Right lobe of liver (tissue), 6 donors: ENCODE measurements at places on chromosomes 16 and 17.
A peak's percentile ranks its signal among the peaks of the same experiment; 100 is the strongest.

- DNase-seq = no peak
These were observed 3.6 kb downstream of the ALDH3A1 start for GRCh38 chr17:19744492-19744891.

DNA sequence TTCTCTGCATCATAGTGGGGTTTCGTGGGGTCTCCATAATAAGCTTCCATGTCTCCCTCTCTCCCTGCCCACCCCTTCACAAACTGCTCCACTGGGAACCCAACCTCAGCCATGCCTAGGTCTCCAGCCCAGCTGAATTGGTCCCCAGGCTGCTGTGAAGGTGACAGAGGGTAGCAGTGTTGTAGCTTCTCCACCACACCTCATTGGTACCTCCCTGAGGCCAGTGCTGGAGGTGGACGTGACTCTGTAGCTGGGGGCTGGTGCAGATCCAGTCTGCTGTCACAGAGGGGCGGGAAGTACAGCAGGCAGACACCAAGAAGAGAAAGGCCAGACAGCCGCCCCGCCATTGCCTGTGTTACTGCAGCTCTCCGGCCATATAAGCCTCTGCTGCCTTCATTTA is 82.1 kb downstream of the OR1D5 start:
- no peak for DNase-seq

DNA sequence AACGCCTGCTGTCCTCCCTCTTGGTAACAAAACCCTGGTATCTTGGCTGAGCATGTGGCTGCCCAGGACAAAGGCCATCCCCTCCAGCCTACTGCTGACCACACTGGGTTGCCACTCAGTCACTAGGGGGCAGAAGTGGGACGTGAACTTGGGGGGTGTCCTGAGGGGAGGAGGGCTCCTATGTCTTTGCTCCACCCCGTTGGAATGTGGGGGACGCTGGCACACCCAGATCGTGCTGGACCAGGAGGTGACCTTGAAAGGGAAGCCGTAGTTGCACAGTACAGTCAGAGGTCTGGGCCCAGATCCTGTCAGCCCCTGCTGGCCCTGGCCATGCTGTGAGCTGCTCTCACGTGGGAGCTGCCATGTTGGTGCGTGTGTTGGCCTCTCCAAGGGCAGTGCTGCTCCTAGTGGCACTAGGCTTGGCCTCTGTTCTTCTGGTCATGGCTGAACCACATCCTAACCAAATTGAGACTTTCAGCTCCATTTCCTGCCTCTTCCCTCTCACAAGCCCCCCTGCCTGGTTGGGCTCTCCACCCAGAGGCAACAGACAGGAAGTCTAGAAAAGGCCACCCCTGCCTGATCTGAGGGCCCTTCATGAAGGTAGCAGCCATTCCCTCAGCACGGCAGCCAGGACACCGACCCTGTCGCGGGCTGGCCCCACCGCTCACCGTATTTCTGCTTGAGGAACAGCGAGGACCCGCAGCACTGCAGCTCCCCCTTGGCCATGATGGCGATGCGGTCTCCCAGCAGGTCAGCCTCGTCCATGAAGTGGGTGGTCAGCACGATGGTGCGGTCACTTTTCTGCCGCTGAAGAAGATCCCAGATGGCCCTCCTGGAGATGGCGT is 29.0 kb upstream of the RNPS1 start:
- no peak for DNase-seq

GRCh38 chr16:86663685-86664521 is 85.6 kb downstream of the FOXL1 start:
- no peak for DNase-seq

GRCh38 chr17:73910206-73910605 is 266.0 kb upstream of the SDK2 start:
- no peak for DNase-seq

GRCh38 chr17:38418062-38418692 is 10.1 kb upstream of the ARHGAP23 start:
- DNase-seq = no peak

GRCh38 chr16:17193566-17194100 is 277.1 kb downstream of the XYLT1 start:
- DNase-seq = no peak

GRCh38 chr17:18988546-18989173 is 15.9 kb downstream of the FAM83G start:
- peak; percentile 93 for DNase-seq

GRCh38 chr17:9021158-9021991 is at the start of gene NTN1:
Gene NTN1 (plus strand): TSS chr17:9021510. CDS start chr17:9022374, 864 bp downstream.
- peak; percentile 68 for DNase-seq

DNA sequence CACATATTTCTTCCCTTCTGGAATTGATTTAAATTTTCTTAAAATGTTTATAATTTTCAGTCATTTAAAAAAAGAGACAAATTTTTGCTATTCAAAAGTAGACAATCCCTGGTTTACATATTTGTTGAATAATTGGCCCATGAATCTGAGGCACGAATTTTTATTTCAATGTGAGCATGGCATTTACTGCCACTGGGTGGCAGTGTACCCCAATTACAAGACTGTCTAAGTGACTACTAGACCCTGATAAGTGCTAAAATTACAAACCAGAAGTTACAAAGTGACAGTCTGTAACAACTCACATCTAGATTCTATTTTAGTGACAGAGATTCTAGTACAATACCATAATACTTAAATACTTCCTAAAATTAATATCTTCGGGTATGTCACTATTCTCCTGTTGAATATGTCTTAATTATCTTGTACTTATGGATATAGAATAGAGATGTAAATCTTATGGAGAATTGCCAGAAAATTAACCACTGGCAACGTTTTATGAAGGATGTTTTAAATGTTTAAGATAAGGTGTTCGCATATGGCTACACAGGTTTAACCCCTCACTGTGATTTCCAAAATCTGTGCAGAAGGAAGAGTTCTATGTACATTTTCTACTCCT is 235.8 kb downstream of the MAP2K4 start:
- DNase-seq = no peak

GRCh38 chr17:7355053-7355452 is at the start of gene TMEM95:
Gene TMEM95 (plus strand): TSS chr17:7355156. CDS start chr17:7355205, 49 bp downstream.
- DNase-seq = no peak

DNA sequence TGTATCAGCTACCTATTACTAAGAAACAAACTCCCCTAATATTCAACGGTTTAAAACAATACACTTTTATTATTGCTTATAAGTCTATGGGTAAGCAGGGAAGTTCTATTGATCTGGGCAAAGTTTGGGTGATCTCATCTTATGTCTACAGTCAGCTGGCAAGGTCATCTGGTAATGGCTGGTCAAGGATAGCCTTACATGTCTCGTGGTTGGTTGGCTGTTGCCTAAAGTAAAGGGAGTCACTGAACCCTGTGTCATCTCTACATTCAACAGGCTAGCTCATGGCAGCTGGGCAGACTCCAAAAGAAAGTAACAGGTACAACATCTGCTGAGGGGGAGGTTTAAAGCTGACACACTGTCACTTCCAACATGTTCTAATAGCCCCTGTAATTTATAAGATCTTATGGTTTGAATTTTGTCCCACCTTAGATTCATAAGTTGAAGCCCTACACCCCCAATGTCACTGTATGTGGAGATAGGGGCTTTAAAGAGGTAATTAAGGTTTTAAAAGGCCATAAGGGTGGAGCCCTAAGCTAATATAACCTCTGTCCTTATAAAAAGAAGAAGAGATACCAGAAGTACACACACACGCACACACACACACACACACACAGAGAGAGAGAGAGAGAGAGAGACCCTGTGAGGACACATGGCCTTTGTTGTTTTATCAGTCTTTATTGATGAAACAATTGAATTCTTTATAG is 419.1 kb downstream of the NPIPA8 start:
- peak; percentile 86 for DNase-seq

DNA sequence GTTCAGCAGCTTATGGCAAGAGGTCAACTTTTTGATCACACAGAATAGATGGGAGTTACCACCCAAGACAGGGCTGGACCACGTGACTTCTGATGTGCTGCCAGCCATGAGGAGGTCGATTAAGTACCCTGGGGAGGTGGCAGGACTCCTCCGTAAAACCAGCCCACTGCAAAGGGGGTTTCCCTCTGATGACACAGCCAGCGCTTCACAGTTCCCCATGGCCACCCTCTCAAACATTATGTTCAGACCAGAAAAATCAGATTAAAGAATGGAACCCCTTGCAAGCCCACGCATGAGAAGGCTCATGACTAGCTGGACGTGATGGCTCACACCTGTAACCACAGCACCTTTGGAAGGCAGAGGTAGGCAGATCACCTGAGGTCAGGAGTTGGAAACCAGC is 222.9 kb downstream of the CPPED1 start:
- no peak for DNase-seq

- DNase-seq = no peak
These were observed 15.6 kb downstream of the MRPS23 start for GRCh38 chr17:57834146-57834741.

DNA sequence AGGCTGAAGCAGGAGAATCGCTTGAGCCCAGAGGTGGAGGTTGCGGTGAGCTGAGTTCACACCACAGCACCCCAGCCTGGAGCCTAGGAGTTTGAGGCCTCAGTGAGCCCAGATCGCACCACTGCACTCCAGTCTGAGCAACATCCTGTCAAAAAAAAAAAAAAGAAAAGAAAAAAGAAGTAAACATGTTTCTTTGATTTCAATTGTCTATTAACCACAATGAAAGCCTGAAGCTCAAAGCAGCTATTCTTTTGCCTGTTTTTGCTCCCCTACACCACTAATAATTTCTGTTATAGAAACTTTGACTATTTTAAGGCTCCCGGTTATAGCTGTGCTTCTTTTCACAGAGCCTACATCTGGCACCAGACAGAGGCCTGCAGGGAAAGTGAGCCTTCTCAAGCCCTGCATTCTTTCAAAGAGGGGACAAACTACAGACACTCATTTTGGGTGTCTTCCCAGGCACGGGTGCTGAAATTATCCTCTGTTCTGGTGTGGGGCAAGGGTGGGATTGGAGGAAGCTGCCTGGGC is 14.2 kb upstream of the SLC52A1 start:
- no peak for DNase-seq

DNA sequence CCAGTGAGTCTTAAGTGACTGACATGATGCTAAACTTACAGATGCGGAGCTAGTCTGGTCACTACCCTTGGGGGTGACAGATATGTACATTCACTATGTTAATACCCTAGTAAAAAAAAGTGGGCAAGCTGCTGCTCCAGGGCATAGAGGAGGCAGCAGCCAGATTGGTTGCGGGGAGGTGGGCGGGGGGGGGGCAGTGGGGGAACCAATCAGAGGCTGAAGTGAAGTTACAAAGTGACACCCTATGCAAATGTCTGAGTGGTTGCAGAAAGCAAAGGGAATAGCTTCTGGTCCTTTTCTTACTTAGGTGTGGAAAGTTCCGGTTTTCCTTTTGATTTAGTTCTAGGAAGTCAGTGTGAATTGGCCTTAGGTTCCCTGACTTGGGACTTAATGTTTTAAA is 12.1 kb downstream of the NDEL1 start:
- no peak for DNase-seq

DNA sequence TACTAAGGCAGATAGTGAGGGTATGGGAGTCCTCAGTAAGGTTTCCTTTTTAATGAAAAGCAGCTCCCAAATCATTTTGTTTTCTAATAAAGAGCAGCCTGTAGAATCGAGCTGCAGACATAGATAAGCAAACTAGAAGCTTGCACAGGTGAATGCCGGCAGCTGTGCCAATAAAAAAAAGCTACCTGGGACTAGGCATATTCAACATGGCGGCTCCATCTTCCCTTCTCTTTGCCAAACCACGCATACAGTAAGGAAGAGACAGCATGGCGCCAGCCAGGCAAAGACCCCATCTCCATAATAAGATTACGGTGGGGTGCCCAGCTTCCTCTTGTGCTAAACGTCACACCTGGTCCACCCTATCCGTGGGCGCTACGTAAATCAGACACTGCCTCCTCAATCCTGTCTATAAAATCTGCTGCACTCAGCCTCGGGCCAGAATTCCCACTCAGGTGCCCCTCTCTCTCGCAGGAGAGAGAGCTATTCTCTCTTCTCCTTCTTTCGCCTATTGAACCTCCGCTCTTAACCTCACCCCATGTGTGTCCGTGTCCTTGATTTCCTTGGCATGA is 92.7 kb upstream of the FA2H start:
- DNase-seq = no peak

GRCh38 chr16:69563605-69564580 is 1.9 kb upstream of the NFAT5 start:
- no peak for DNase-seq

DNA sequence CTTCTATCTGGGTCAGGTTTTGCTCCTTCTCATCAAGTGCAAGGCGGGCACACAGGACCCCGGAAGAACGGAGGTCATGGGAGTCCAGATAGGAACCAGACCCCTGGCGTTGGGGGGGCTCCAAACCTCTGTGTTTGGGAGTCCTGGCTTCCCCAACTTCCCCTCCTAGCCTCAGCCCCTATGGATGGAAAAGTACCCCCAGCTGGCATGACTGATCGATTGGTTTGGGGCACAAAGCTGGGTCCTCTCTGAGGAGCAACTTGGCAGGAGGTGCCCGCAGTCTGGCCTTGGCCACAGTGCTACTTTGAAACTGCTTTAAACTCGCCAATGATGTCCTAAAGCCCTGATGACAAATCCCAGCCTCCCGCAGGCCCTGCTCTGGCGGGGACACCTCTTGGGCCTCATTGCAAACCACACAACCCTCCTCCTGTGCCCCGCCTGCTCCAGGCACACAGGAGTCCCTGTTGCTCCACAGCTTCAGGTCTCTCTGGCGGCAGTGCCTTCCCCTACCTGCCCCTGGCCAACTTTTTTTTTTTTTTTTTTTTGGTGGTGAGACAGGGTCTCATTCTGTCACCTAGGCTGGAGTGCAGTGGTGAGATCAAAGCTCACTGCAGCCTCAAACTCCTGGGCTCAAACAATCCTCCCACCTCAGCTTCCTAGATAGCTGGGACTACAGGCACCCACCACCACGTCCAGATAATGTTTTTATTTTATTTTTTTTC is 38.0 kb upstream of the SNN start:
- no peak for DNase-seq

GRCh38 chr17:27049104-27049784 is 244.7 kb upstream of the WSB1 start:
- DNase-seq = no peak

- DNase-seq = no peak
These were observed 58.1 kb downstream of the METRNL start for GRCh38 chr17:83137523-83137922.

GRCh38 chr17:22138861-22139469 is 446.6 kb downstream of the KCNJ18 start:
- no peak for DNase-seq

DNA sequence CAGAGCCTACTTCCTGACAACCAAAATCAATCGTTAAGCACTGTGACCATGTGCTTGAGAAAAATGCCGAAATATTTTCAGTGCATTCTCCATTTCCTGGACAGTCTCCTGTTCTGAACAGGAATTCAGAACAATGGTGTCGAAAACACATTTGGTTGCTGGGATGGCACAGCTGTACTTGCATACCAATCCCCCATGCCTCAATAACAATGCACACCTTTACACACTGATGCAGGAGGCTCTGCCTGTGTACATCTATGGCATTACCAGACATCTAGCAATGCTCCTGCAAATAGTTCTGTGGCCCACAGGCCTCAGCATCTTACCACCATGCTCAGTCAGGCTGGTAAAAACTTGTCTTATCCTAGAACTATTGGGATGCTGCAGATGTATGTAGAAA is 6.2 kb downstream of the CHTF8 start:
- DNase-seq = peak; percentile 7

DNA sequence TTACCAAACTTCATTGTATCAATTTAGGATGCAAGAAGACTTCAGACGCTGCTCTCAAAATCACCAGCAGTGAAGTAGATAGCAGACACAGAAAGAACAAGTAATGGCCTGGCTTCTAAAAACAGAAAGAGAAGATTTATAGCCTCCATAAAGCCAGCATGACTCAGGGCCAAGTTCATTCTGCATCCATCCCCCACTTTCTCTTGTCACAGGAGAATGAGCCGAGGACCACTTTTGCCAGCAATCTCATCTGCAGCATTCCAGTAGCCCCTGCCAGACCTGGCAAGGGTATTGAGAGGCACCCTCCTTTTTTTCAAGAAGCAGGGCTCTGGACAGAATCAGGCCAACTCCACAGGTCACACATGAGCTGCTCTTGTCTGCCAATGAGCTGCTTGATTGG is 355.4 kb upstream of the SOX9 start:
- no peak for DNase-seq
